ENCODE measurements at places on chromosomes 1 and 21.

GRCh38 chr1:76661531-76661930 is 205.7 kb upstream of the ST6GALNAC5 start:
- DNase-seq: no peak

DNA sequence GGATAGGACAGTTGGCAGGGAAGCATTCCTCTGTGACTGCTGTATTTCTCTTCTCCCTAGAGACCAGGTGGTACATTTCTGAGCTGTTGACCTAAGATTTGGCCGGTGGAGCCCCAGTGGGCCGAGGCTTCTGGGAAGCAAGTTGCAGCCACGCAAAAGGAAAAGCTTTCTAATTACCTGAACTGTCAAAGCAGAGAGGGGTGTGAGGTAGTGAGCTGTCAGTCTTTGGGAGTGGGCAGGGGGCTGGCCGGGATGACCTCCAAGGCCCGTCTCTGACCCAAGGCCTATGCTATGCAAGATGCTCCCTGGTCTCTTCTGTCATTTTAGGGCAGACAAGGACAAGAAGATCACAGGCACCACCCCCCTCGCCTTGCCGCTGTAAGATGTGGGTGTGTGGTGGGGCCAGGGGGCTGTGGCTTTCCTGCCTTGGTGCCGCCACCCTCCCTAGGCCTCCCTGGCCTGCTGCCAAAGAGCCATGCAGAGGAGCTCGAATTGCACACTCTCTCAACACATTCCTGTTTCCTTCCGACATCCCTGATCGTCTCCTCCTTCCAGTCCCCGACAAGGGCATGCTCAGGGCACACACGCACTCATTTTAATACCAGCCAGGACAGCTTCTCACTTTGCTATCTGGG is 7.7 kb downstream of the PADI1 start:
- DNase-seq: no peak

GRCh38 chr1:43382027-43382779 is 7.4 kb downstream of the MED8 start:
- DNase-seq: no peak

- DNase-seq: no peak
Observed at GRCh38 chr1:160062230-160062532, 7.8 kb downstream of the KCNJ10 start.

GRCh38 chr1:243792891-243793290 is 57.2 kb downstream of the AKT3 start:
- no peak for DNase-seq

DNA sequence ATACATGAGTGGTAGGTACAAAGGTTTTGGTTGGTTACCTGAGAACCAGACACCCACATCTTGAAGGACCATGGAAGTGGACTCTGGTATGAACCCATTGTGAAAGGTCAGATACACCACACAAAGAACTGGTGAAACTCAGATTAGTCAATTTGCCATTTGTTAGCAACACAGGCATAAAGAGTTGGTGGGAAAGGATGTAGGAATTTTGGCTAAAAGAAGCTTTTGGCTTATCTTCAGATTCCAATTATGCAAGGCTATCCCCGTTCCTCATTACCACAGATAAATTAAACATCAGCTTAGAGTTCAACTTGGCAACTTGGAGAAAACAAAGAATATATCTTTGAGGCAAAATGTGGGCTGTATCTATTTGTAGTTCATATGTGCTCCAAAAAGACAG is 87.0 kb upstream of the IRF2BP2 start:
- no peak for DNase-seq

GRCh38 chr1:43930168-43930948 is 3.2 kb upstream of the ARTN start:
- no peak for DNase-seq

- DNase-seq: no peak
Observed at GRCh38 chr1:55931081-55931940, 648.1 kb downstream of the PLPP3 start.

DNA sequence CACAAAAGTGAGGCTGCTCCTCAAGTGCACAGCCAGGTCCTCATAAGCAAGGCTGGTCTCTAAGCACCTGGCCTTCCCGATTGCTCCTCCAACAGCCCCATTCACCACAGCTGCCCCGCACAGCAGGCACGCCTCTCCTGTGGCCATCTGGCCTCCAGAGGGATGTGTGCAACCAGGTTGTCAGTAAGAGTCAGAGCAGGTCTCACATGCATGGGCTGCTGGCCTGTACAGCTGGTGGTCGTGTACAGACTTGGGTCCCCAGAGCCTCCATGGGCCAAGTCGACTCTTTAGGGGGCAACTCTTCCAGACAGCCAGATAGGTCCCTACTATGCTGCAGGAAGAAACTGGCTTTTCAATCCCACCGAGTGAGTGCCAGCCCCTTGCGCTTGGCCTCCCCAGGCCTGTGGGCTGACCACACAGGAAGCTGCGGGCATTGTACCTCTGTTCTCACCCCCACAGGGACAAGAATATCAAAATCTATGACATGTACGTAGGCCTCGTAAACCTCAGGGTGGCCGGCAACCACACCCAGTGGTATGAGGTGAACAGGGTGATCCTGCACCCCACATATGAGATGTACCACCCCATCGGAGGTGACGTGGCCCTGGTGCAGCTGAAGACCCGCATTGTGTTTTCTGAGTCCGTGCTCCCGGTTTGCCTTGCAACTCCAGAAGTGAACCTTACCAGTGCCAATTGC is 1.4 kb downstream of the PRSS38 start:
- DNase-seq: no peak

DNA sequence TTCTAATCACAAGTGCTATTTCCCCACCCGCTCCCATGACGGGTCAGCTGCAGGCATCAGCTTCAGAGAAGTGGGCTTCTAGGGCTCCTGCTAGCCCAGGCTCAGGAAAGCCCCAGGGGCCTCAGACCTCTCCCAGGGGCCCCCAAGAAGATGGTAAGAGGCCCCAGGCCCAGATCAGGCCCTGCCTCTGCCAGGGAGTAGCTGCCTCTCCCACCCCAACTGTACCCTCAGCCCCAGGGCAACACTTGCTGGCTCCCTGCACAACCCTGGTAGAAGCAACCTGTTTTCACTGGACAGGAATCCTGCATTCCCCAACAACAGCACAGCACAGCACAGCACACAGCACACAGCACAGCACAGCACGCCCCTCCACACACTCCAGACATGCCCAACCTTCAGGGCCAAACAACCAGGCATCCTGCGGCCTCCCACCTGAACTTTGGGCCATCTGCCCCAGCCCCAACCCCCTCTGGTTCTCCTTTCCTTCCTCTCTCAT is 6.5 kb downstream of the BLACAT1 start:
- no peak for DNase-seq

GRCh38 chr1:39988618-39989343 is 33.8 kb downstream of the MFSD2A start:
- DNase-seq: no peak

DNA sequence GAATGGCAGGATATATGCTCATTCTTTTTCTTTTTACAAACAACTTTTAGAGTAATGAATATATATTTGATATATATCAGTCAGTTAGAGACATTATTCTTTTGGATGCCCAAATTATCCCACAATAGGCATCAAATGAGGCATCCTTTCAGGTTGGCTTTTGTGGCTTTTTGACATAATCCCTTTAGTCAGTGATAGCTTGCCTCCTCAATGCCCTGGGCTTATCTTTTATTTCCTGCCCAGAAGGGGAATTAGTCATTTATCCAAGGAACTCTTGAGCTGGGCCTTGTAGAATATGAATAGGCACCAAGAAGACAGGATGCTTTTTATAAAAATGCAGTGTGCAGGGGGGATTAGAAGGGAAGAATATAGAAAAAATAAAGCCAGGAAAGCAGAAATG is 22.2 kb downstream of the EPHX4 start:
- DNase-seq: no peak
